ENCODE measurements at places on chromosomes 7 and 10. TPM values are rescaled to one million over a fixed set of nuclear protein-coding genes. Genes with fewer than 3 reads are reported as not detected.

Gene SKAP2
- total RNA-seq: 8.2 TPM

- H3K4me1 ChIP-seq: no peaks in the 10 kb centered on the region
- H3K27me3 ChIP-seq: no peaks in the 10 kb centered on the region
- no peak overlapping the region for H3K27ac ChIP-seq
- H3K36me3 ChIP-seq: no peaks in the 10 kb centered on the region
- no peak overlapping the region for H3K4me3 ChIP-seq
Measured at GRCh38 chr7:42431873-42432272, 194.9 kb upstream of the GLI3 start.

DNA sequence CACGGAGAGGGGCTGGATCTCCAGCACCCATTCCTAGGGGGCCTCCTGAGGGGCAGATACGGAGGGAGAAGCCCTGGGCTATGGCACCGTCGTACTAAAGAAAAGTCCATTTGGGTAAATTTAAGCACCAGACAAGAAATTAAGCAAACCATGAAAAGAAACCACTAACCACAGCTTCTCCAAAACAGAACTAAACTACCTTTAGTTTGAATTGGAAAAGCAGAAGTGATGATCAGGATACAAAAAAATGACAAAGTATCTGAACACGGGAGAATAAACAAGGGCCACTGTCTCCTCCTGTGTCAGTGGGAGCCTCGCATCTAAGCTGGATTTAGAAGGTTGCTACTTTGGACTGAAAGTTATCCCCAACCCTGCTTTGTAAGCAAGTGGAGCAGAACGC is 69.1 kb downstream of the DIP2C start:
- H3K4me1 ChIP-seq: peaks cover 73% of the 10 kb centered on the region
- no peak for DNase-seq

Gene FEZF1
- not detected for total RNA-seq

- H3K27ac ChIP-seq: no peak overlapping the region
- H3K4me3 ChIP-seq: no peak overlapping the region
- H3K27me3 ChIP-seq: no peaks in the 10 kb centered on the region
- H3K36me3 ChIP-seq: no peaks in the 10 kb centered on the region
- DNase-seq: no peak
Measured at GRCh38 chr10:8113616-8114015, 59.1 kb downstream of the GATA3 start.

GRCh38 chr7:104848138-104848990 is 165.6 kb upstream of the KMT2E start:
- H3K36me3 ChIP-seq: no peaks in the 10 kb centered on the region
- no peak overlapping the region for H3K27ac ChIP-seq
- H3K4me1 ChIP-seq: no peaks in the 10 kb centered on the region
- no peaks in the 10 kb centered on the region for H3K27me3 ChIP-seq
- no peak for DNase-seq

Gene SPDYE8
- not detected for total RNA-seq

DNA sequence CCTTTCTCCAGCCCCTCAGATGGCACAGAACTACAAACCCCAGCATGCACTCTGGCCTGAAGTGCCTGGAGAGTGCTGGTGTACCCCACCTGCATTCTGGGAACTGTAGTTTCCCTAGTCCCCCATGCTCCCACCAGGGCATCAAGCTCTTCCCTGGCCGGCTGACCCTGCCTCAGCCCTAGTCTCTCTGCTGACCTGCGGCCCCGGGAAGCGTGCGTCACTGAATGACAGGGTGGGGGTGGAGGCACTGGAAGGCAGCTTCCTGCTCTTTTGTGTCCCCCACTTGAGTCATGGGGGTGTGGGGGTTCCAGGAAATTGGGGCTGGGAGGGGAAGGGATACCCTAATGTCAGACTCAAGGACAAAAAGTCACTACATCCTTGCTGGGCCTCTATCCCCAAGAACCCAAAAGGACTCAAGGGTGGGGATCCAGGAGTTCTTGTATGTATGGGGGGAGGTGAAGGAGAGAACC is 2.1 kb downstream of the NOS3 start:
- peaks cover 11% of the 10 kb centered on the region for H3K27me3 ChIP-seq
- no peaks in the 10 kb centered on the region for H3K36me3 ChIP-seq
- DNase-seq: peak; percentile 43
- H3K4me1 ChIP-seq: no peaks in the 10 kb centered on the region

Gene MYH16
- total RNA-seq: not detected

- H3K4me1 ChIP-seq: no peaks in the 10 kb centered on the region
- no peak overlapping the region for H3K4me3 ChIP-seq
- H3K27me3 ChIP-seq: no peaks in the 10 kb centered on the region
Measured at GRCh38 chr10:53135213-53135896, 362.8 kb upstream of the MBL2 start.

DNA sequence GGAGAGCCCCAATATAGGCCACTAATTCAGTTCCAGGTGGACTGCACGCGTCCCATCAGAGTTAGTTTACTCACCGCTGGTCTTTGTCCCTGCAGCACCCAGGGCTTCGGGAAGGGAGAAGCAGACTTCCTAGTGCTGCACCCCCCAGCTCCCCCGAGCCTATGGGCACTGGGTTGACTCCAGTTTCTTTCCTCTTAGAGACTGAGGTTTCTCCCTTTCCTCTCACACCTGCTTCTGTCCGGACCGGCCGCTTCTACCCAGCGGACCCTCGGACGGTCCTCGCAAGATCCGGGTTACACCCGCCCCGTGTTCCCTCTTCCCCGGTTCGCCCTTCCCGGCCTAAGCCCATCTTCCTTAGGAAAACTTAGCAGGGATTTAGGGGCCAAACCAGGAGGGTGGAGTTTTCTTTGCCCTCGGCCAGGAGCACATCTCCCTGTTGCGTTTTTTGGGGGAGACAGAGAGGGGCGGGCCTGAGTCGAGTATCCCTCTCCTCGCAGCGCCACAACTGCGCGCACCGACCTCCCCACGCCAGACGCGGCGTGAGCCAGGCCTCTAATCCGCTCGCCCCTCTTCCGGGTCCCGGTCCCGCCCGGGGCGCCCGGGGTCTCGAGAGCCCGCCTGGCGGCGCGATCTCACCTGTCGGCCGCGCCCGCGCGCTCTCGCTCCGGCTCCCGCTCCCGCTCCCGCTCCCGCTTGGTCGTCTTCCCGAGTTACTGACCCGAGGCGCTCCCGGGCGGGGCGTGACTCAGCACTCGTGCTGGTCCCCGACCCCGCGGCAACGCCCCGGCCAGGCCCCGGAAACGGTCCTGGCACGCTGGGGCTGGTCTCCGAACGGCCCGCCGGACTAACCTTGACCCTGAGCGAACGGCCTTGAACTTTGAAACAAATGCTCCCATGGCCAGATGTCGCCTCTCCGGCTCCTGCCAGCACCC is at the start of gene AIFM2:
TSS of gene AIFM2 (minus strand) at position 728 of the 932 bp plus-strand sequence. CDS start 8,741 bp downstream, outside the sequence.
- H3K27me3 ChIP-seq: no peaks in the 10 kb centered on the region
- DNase-seq: peak; percentile 93
- H3K4me1 ChIP-seq: peaks cover 39% of the 10 kb centered on the region
- H3K36me3 ChIP-seq: no peaks in the 10 kb centered on the region
- peak within 1 kb of the TSS; percentile 82 for H3K4me3 ChIP-seq
- H3K27ac ChIP-seq: peak within 1 kb of the TSS; percentile 85

DNA sequence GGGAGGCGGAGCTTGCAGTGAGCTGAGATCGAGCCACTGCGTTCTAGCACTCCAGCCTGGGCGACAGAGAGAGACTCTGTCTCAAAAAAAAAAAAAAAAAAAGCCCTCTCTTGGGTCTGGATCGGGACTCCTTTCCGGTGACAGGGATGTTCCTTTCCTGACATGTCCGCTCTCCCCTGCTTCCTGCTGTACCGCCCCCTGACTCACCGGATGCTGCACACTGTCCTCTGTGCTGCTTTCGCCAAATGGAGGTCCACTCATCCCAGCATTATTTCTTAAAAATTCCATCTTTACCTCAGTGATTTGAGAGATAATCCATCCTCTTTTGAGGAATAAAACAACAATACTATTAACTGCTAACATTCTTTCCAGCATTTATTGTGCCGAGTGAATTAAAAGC is 113.8 kb upstream of the EEPD1 start:
- no peak overlapping the region for H3K4me3 ChIP-seq
- H3K36me3 ChIP-seq: no peaks in the 10 kb centered on the region
- DNase-seq: no peak
- peaks cover 16% of the 10 kb centered on the region for H3K4me1 ChIP-seq

Gene ATAD1
- 84.6 TPM for total RNA-seq

DNA sequence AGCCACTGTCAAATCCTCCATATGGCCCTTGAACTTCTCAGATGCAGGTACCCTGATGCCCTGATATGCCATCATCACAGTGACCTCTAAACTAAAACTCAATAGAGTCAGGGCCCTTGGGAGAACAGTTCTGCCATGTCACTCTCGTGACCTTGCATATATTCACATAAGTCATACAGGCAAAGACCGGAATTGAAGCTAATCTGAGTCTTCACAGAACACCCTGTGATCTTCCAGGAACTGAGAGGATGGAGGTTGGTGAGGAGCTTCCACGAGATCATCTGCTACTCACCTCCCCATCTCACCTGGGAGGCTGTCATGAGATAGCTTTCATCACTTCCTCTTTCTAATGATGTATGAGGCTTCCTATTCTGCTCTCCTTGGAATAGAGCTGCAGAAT is 228.7 kb upstream of the CCDC6 start:
- DNase-seq: no peak
- H3K4me1 ChIP-seq: peaks cover 29% of the 10 kb centered on the region
- no peaks in the 10 kb centered on the region for H3K27me3 ChIP-seq
- H3K36me3 ChIP-seq: peaks cover 21% of the 10 kb centered on the region
- no peak overlapping the region for H3K4me3 ChIP-seq
- no peak overlapping the region for H3K27ac ChIP-seq

- peaks cover 27% of the 10 kb centered on the region for H3K4me1 ChIP-seq
- peak overlapping the region; percentile 81 for H3K27ac ChIP-seq
- peak overlapping the region; percentile 86 for H3K4me3 ChIP-seq
Measured at GRCh38 chr10:110496553-110497437, 912 bp upstream of the DUSP5 start.

Gene CALHM3
- total RNA-seq: not detected

DNA sequence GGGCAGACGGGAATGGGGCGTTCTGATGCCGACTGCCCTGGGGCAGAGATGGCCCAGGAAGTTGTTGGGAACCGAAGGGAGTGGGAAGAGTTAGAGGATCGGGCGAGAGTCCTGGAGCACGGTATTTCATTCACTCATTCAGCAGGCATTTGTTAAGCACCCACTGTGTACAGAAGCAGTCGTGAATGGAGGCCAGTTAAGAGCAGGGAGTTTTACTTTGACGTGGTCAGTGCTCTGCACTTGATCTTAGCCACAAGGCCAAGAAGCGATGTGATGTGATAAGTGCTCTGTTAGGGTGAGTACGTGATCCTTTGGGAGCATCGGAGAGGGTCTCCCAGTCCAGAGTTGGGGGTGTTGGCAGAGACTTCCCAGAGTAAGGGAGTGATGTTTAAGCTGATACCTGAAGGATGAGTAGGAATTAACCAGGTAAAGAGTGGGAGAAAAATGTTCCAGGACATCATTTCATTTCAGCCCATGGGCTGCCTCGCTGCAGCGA is 890 bp downstream of the ZFYVE27 start:
- no peaks in the 10 kb centered on the region for H3K27me3 ChIP-seq
- no peak for DNase-seq
- peak overlapping the region; percentile 98 for H3K27ac ChIP-seq
- H3K4me3 ChIP-seq: peak overlapping the region; percentile 99
- peaks cover 45% of the 10 kb centered on the region for H3K36me3 ChIP-seq

Gene AGR2
- not detected for total RNA-seq

- no peaks in the 10 kb centered on the region for H3K4me1 ChIP-seq
- no peak overlapping the region for H3K27ac ChIP-seq
- H3K27me3 ChIP-seq: peaks cover 3% of the 10 kb centered on the region
- no peak overlapping the region for H3K4me3 ChIP-seq
- no peak for DNase-seq
- no peaks in the 10 kb centered on the region for H3K36me3 ChIP-seq
Measured at GRCh38 chr7:81685270-81685868, 84.5 kb downstream of the HGF start.

DNA sequence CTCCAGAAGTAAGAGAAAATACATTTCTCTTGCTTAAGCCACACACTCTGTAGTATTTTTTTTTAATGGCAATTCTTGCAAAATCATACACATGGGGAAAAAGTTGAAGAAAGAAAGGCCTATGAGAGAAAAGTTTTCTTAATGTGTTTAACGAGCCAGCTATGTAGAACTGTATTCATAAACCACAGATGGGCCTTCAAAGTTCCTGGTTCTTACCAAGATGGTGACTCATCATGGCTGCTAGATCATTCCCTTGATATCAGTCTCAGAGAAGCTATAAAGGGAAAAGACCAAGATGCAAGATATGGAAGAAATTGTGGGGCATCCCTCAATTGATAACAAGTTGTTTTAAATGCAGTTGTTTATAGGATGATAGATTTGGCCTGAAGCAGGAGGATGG is 992.7 kb upstream of the MBL2 start:
- H3K27ac ChIP-seq: no peak overlapping the region
- no peaks in the 10 kb centered on the region for H3K4me1 ChIP-seq
- DNase-seq: no peak
- H3K27me3 ChIP-seq: no peaks in the 10 kb centered on the region

DNA sequence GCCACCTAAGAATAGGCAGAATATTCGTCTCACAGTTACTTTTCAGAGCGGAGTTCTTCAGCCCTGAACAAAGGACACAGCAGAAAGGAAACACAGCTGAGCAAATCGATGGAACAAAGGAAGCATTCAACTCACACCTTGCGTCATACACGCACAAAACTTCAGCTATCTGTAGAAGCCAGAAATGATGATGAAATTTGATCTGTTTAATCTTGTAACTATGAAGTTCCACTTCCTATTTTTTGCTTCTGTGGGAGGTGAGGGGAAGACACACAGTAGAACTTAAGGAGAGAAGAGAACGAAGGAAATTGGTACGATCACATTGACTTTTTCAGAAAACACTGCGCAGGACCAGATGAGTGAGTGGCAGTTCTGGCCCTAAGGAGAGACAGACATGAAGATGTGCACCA is 26.2 kb downstream of the FAM171A1 start:
- H3K4me3 ChIP-seq: no peak overlapping the region
- no peak overlapping the region for H3K27ac ChIP-seq

DNA sequence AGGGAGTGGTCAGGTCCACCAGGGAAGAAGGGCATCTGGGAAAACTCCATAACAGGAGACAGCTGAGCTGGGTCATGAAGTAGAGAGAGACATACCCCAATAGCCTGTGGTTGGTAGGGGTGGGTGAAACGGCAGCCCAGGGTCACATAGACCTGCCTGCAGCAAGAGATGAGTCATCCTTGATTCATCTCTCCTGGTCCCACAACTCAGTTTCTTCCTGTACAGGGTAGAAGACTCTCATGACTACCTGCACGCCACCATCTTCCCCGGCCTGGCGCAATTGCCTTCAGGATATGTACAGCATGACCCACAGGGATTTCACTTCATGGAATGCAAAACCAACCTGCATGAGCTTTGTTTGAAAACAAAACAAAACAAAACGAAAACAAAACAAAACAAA is 45.1 kb upstream of the ADAM12 start:
- no peaks in the 10 kb centered on the region for H3K4me1 ChIP-seq
- H3K27ac ChIP-seq: no peak overlapping the region

Gene BAIAP2L1
- total RNA-seq: 1.4 TPM

Gene SORCS1
- 0.22 TPM for total RNA-seq

Data from psoas muscle (tissue), 8 donors.